NCI-H1105 (cell line): ENCODE measurements at places on chromosomes 7 and 10.

GRCh38 chr7:774161-775109 lies 47.4 kb upstream of the PRKAR1B start:
- no peak for DNase-seq

GRCh38 chr7:94270772-94271171 lies 123.9 kb upstream of the COL1A2 start:
- no peak for DNase-seq

DNA sequence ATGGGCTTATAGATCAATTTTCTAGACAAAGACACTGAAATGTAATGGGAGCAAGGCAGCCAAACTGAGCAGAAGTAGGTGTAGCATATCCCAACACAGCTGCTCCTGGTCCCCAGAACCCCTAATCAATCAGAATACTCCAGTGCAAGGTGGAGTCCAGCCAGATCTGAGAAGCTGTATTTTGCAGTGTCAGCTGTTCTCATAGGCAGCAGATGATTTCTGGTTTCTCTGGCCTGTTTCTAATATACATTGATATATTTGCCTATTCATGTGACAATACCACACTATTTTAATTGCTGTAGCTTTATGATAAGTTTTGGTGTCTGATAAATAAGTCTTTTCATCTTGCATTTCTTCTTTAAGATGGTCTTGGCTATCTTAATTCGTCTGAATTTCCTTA lies 117.4 kb upstream of the STARD3NL start:
- no peak for DNase-seq

- no peak for DNase-seq
Measured at GRCh38 chr10:89845541-89846280, 144.3 kb downstream of the KIF20B start.

- no peak for DNase-seq
Measured at GRCh38 chr10:88045096-88045495, 181.7 kb downstream of the PTEN start.

DNA sequence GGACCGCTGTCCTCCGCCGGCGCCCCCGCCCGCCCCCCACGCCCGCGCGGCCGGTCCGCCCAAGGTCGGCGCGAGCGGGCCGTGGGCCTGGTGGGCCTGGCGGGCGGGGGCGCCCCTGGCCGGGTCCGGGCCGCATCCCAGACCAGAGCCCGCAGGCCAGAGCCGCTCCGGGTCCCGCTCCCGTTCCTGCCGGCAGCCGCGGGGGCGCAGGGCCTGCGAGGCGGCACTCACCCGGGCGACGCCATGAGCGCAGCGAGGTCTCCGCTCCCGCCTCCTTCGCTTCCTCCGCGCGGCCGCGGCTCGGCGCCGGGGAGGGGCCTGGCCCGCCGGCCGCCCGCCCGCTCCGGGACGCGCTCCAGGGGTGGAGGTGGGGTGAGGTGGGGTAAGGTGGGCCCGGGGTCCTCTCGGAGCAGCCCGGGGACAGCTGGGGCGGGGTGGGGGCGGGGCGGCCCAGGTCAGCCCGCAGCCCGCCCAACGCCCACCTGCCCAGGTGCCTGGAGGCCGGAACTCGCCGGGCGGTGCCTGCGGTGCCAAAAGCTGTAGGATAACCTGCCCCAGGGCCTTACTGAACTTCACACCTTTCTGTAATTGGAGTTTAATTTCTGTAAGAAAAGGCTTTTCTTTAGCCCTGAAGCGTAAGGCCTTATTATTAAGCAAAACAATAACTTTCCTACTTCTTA lies at the start of gene URGCP:
URGCP (minus strand) TSS at position 266 of the 680 bp plus-strand sequence; CDS start at position 245, 21 bp downstream.
- peak; percentile 18 for DNase-seq

- no peak for DNase-seq
Measured at GRCh38 chr7:33556472-33556871, 348.9 kb upstream of the BMPER start.

DNA sequence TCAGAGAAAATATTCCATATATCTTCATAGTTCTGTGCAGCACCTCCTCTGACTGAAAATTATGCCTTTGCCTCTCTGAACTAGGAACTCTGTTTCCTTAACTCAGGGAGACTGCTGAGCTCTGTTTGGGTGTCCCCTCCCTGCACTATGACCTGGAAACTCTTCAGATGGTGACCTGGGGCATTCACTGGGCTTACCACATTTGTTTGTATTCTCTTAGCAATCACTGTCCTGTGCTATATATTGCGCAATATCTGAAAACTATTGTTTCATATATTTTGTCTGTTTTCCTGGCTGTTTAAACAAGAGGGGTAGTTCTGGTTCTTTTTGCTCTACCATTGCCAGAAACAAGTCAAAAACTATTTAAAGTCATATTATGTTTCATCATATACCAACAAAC lies 181.8 kb upstream of the KIAA1217 start:
- DNase-seq: no peak

GRCh38 chr10:52459097-52459496 lies 145.0 kb downstream of the DKK1 start:
- no peak for DNase-seq

DNA sequence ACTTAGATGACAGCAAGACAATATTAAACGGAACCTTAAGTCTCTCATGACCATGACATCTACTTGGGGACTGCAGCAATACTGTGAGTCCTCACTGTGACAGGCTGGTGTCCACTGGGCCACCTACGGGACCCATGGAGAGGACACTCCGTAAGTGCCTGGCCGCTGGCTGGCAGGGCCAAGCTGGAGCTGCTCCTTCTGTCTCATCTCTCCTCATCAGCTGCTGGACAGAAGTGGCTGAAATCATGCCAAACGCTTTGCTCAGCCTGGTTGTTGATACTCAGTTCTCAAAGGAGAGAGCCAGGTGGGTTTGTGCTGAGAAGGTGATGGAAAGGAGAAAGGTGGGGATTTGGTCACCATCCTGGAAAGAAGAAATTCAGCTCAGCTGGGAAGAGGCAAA lies 33.3 kb downstream of the AFAP1L2 start:
- DNase-seq: no peak

DNA sequence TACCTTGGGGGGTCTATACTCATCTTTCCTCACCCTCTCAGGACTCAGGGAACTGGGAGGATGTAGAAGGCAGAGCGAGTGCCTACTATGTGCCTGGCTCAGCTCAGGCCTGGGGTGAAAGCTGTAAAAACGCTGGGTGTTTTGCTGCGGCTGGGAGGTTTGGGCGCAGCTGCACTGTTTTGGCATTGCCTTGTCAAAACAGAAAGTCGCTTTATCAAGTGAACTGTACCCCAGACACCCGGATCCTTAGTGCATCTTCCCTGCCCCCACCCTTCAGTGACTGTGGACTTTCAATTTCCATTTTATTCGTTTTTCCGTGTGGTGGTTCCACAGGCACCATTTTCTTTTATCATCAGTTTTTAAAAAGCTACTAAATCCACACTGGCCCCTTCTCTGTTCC lies 86.7 kb upstream of the ZNF716 start:
- DNase-seq: no peak

DNA sequence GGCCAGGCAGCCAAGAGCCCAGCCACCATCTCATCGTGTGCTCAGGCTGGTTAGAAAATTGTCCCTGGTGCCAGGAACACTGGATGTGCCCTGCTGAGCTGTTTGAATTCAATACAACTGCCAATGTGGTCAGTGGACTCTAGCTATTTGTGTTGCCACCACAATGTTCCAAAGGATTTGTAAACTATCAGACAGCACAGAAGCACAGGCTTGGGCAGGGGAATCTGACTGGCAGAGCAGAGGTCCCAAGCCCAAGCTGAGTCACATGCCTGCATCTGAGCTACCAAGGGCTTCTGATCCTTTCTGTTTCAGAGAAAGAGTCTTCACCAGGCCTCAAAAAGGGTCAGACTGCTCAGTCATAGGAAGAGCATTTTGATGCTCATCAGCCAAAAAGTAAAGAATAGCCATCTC lies 232.1 kb upstream of the SEMA3C start:
- no peak for DNase-seq

GRCh38 chr7:157483515-157483914 lies 146.7 kb downstream of the DNAJB6 start:
- no peak for DNase-seq

GRCh38 chr7:92563345-92563744 lies 26.8 kb downstream of the FAM133B start:
- no peak for DNase-seq

- no peak for DNase-seq
Measured at GRCh38 chr7:6340241-6340640, 67.8 kb upstream of the CYTH3 start.

- DNase-seq: no peak
Measured at GRCh38 chr10:91569522-91569921, 63.3 kb downstream of the PPP1R3C start.

DNA sequence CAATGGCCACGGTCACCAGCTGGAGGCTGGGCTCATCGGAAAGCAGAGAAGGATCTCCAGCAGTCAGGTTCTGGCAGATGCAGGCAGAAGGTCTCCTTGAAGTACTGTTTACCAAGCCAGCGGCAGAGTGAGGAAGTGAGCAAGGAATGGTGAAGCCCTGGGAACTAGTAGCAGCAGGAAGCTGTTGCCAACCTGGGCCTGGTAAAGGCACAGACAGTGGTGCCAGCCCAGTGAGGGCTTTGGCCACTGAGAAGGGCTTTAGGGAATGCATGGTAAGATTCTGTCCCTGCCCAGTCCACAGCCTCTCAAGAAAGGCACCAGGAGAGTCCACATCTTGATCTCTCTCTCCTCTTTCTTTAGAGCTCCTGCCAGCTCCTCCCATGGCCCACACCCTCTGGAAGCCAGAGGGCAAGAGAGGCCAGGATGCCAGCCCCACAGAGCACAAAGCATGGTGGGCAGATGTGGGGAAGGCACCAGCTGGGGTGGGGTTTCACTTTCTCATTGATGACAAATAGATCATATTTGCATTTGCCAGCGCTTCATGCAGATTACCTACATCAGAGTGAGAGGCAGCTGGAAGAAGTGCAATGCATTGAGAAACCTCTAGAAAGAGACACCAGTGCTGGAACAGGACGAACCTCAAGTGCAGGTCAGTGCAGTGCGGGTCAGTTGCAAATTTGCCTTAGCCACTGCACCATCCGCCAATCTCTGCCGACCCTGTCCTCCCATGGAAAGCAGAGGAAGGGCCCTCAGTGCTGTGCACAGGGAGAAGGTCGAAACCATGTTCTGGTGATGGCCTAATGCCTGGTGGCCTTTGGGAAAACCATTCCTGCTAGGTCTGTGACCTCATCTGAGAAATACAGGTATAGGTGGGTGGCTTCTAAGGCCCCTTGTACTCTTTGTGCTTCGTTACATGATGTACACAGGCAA lies 667.8 kb upstream of the MKI67 start:
- DNase-seq: no peak

DNA sequence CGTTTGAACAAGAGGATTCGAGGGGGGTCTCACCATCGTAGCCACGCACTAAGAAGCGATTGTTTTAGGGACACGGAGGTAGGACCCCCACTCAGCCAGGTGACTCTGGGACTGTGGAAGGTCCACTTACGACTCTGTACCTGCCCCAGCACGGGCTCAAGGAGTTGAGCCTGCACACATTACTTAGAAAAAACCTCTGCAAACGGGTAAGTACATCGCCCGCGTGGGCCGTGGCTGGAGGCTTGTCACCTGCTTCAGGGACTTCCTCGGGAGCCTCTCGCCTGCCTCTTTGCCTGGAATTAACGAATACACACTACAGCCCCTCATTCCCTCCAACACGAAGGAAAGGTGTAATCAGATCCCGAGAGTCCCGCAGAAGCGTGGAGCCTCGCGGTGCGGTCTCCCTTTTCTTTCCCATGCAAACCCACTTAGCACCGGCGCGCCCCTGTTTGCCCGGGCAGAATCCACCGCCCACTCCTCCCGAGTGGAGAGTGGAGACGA lies 826 bp downstream of the PODXL start:
- DNase-seq: no peak

DNA sequence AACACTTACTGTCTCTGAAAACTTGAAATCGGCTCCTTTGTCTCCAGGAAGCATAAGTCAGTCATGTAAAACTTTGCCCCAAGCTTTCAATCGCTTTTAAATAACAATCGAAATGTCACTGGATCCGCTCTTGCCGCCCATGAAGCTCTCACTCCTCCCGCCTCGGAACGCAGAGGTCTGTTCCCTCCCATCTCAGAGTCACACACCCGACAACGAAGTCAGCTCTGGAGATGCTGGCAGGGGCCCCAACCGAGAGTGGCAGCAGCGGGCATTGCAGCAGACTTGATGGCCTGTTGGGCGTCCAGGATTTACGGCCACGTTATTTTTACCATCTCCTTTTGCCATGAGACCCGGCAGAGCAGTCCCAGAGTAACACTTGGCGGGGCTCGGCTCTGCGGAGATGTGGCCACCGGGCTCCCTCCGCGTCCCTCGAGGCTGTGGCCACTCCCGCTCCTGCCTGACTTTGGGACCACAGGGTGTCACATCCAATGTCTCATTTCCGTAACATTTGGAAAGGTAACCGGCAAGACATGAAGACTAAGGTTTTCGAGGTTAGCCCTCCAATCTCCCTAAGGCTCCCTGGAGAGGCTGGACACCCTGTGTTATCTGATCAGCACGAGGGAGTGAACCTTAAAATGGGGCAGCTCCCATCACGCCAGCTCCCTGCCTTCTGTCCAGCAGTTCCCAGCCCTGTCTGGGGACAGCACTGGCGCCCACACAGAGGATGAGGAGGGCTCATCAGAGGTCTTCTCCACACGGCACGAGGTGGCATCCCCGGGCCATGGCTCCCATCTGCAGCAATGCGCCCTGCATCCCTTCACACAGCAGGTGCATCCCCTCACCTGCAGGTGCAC lies 62.8 kb upstream of the ADGRA1 start:
- no peak for DNase-seq

DNA sequence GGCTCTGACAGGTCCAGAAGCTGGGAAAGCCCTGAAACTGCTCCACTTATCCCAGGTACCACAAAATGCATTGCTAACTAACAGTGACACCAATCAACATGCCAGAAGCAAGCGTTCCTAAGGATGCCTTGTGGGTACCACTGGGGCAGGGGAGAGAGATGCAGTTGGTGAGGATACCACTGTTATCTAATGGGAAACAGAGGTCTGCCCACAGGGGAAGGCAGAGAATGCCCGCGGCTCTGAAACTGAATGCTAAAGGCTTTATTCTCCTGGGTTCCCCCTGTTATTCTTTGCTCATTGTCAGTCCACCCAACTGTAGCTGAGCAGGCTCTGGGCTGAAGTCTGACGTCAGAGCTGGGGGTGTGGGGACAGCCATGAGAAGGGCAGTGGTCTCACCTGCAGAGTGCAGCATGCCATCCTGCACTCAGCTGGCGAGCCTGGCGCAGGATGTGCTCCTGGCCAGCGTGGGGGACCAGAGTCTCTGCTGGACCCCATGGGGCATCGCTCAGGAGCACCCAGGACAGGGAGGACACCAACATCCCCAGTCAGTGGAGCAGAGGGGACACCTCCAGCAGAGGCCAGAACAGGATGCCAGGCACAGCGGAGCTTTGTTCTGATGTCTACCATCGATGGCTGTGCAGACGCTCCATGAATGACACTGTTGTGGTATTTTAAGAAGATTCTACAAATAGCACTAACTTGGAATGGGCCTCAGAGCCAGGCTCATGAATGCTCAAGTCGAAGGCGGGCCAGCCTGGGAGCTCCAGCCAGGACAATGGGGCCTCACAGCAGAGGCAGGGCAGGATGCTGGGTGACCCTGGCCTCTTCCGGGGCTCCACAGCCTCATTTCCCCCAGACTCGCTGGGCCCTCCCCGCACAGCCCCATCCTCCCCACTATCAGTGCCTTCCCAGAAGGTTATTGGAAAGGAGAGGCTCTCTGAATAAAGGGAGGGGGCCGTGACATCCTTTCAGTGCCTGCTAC lies 95.8 kb downstream of the ARHGAP22 start:
- no peak for DNase-seq

GRCh38 chr10:97518301-97519043 lies 19.7 kb downstream of the UBTD1 start:
- DNase-seq: no peak
